ENCODE measurements at places on chromosomes 1 and 21.

DNA sequence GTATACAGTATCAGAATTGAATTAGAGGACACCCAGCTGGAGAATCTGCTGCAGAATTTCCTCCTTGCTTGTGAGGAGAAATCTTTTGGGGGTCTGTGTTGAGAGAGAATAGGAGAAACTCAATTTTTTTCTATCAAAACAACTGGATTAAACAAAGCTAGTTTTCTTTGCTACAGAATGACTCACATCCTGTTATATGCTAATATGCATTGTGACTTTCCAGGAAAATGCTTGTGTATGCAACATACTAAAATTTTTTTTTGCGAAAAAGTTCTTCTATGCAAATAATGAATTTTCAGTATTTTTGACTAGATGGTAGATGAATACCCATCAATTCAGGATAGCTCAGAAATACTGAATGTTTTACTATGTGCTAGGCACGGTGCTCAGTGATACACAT is 2.2 kb downstream of the VAMP4 start:
- no peak for DNase-seq

- DNase-seq = no peak
Measured at GRCh38 chr1:53678507-53678906, 60.5 kb downstream of the GLIS1 start.

DNA sequence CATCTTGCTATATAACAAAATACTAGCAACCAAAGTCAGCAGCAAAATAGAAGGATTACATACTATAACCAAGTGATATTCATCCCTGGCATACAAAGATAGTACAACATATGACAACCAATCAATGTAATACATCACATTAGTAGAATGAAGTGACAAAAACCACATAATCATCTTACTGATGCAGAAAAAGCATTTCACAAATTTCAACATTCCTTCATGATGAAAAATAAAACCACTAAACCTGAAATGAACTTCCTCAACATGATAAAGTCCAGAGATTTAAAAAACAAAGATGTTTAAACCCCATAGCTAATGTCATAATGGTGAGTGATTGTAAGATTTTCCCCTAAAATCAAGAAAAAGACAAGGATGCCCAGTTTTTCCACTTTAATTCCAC is 18.6 kb downstream of the RO60 start:
- no peak for DNase-seq

- no peak for DNase-seq
Measured at GRCh38 chr21:45217010-45217409, 70.7 kb downstream of the POFUT2 start.

DNA sequence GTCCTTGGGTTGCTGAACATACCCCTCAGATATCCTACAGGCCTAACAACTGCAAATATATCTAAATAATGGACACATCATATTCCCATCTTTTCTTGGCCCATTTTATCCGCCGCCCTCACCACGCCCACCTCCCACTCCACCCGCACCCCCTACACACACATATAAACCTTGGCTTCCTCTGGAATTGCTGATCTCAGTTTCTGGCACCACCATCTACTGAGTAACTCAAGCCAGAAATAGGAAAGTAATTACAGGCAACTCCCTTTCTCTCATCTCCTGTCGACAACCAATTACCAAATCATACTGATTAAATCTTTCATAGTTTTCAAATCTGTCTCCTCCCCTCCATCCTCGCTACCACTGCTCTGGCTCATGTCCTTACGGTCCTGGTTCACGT is 4.7 kb downstream of the RGS8 start:
- no peak for DNase-seq

- DNase-seq = no peak
Measured at GRCh38 chr1:157652859-157653493, 47.6 kb downstream of the FCRL3 start.

- no peak for DNase-seq
Measured at GRCh38 chr1:167755654-167756053, 33.9 kb downstream of the MPZL1 start.

DNA sequence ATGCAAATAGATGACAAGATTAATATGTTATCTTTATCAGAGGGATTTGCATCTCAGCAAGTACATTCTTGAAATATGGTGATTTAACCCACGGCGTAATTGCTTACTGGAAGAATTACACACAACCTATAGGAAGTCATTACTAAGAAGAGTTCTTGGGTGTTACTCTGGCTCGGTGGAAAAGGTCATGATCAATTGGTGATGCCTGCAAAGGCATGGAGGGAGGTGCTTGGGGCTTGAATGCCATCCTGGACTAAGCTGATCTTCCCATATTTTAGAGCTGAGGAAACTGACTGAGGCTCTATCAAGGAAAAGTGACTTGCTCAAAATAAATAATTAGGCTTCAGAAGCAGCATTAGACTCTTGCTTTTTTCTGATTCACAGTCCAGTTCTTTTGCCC is 137.5 kb upstream of the JUN start:
- DNase-seq = no peak

DNA sequence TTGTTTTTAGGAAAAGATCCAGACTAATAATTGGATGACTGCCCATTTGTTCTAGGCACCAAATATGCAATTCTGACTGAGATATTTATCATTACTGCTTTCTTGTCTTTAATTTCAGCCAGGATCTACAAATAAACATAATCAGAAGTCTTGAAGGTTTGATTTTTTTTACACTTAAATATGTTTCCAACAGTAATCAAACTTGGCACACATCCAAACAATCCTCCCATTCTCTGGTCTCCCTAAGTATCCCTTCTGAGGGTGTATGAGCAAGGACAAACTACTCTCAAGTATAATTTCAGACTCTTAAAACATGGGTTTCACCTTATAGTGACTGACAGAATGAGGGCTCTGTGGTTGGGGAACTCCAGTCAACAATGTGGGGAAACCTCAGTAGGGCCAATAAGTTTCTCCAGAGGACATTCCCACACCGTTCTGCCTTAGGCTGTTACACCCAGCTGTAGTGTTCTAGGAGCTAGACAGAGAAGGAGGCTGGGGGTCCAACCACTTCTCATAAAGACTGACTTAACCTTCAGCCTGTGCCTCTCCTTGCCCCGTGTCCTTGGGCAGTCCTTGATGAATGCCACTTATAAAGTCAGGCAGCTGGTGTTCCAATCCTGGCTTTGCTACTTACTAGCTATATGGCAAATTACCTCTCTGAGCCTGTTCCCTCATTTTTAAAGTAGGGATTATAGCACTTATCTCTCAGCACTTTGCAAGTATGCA is 1.5 kb upstream of the PALMD start:
- no peak for DNase-seq

DNA sequence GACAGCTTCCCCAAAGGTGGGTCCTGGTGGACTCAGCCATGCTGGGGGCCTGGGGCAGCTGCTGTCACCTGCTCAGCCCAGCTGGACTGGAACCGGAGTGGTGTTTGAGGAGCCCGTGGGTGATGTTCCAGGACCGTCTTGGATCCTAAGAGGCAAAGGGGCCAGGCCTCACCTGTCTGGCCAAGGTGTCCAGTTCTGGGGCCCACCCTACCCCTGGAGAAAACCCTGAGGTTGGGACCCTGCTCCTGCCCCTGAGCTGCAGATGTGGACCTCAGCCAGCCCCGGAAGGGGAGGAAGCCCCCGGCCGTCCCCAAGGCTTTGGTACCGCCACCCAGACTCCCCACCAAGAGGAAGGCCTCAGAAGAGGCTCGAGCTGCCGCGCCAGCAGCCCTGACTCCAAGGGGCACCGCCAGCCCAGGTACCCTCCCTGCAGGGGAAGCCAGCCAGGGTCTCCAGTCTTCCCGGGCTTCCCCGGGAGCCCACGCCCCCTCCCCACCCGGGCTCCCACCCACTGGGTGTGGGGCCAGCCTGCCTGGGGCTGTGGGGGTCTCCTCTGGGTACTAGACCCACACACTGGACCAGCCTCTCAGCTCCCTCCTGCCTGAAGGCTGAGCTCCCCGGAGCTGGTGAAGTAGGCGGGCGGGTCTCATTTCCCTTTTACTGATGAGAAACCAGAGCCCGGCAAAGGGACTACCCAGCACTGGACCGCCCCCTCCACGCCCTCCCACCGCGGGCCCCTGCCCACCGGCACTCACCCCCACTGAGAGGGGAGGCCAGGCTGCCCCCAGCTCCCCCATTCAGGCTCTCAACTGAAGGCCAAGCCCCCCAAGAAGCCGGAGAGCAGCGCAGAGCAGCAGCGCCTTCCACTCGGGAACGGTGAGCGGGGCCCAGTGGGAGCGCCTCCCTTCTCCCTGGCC is 1.3 kb downstream of the AIRE start:
- no peak for DNase-seq

GRCh38 chr1:78432016-78432415 is 58.8 kb upstream of the PTGFR start:
- no peak for DNase-seq

DNA sequence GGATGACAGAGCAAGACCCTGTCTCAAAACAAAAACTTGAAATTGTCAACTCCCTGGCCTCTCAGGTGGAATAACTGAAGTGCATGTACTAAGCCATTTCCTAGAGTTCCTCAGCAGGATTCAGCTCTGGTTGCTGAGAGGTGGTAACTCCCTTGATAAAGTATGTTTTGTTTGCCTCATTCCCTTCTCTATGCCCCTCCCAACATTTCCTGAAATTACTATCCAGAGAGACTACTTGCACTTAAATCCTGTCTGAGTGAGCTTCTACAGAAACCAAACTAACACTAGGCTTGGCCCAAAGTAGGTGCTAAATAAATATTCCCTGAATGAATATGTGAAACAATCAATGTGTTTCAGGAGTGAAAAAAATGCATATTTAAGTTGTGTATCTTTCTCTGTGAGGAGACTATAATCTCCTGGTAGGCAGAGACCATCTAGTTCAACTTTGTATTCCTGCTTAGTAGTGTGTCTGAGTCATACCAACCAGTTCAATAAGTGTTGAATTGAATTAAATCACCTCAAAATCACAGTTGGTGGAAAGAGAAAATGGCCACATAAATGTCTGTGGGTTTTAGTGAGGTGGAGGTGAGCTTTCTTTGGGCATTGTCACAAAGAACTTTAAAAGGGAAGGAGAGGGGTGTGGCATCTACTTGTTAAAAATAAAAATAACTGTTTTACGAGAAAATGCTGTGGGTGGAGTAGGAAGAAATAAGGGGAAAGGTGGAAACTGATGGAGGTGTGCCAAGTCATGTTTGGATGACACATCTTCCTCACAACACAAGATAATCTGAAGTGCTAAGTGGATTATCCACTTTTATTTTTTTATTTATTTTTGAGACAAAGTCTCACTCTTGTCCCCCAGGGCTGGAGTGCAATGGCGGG is 12.6 kb downstream of the RIMKLA start:
- no peak for DNase-seq

- DNase-seq = no peak
Measured at GRCh38 chr21:45246386-45247320, 41.0 kb downstream of the POFUT2 start.

GRCh38 chr1:6025269-6026094 is 20.2 kb upstream of the KCNAB2 start:
- no peak for DNase-seq

- no peak for DNase-seq
Measured at GRCh38 chr1:153790313-153790965, 15.2 kb downstream of the SLC27A3 start.

DNA sequence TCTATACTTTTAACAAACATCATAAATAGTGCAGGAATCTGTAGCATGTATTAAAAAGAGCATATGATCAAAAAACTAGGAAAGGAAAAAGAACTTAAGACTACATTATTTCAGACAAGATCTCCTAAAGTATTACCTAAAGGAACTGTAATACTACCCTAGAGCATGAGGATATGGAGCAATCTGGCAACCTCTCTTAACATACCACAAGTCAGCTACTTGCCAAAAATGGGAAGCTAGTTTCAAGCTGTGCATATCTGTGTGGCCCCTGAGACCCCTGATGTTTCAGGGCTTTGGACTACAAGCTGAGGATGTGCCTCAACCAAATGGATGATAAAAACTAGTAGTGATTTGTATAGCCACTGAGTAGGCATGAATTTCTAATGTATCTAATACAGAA is 525.6 kb downstream of the PTBP2 start:
- no peak for DNase-seq

- DNase-seq = no peak
Measured at GRCh38 chr1:159686599-159687299, 27.6 kb downstream of the CRP start.

GRCh38 chr1:116751621-116752020 is 2.6 kb upstream of the CD2 start:
- no peak for DNase-seq

DNA sequence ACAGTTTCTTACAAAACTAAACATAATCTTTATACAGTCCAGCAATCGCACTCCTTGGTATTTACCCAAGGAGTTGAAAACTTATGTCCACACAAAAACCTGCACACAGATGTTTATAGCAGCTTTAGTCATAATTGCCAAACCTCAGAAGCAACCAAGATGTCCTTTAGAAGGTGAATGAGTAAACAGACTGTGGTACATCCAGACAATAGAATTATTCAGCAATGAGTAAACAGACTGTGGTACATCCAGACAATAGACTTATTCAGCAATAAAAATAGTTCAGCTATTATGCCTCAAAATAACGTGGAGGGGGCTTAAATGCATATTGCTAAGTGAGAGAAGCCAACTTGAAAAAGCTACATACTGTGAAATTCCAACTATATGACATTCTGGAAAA is 87.0 kb upstream of the GALNT2 start:
- DNase-seq = no peak

Measured in stimulated activated CD4-positive, alpha-beta T cell treated with anti-CD3 and anti-CD28 coated beads, Interleukin-2, amount 100 ng/mL, for 4 hours (primary cell).